ENCODE measurements at places on chromosomes 1 and 21.

GRCh38 chr1:205172729-205173366 is 38.7 kb downstream of the DSTYK start:
- DNase-seq: no peak

DNA sequence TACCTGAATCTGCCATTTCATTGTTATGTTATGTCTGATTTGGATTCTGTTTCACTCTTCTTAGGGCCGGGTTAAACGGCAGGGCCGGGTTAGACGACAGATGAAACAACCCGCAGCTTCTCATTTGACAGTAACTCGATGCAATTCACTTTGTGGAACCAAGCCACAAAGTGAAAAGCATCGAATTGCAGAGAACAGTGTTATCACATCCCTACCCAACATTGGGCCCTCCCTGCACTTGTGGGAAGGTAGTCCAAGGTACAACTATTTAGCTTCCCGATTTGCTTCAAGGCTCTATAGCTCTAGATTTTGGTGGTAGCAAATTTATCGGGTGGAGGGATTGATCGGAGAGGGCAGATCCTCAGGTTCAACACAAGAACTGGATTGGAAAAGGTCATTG is 17.0 kb downstream of the SON start:
- no peak for DNase-seq

DNA sequence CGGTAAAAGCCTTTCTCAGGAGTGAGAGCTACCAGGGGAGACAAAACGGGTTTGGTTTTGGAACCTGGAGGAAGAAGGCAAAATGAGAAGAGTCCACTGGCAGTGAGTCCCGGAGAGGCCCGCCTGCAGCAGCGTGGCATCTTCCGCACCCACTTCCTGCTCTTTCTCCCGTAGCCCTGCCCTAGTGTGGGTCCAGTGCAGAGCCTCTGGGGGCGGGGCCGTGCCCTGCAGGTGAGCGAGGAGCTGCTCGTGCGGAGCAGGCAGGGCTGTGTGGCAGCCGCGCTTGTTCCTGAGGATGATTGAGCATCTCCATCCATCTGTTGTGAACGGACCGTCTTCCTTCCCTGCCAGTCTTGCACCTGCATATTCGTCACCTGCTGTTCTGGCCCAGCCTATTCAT is 66.5 kb downstream of the PEX14 start:
- no peak for DNase-seq

DNA sequence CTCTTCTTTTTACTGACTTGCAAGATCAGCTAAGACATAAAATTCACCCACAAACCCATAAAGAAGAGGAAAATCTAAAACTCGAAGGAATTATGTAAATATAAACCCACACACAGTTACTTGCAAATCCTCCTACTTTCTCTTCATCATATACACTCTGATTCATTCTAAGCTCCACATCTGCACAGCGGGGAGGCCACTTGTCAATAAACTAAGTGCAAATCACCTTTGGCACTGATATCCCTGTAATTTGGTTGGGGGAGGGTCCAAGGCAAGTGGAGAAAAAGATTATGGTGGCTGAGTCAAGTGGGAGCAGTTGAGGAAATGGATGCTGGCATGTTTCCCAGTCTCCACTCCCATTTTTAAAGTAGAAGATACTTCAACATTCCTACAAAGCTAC is 596.5 kb downstream of the MATN1 start:
- DNase-seq: no peak

DNA sequence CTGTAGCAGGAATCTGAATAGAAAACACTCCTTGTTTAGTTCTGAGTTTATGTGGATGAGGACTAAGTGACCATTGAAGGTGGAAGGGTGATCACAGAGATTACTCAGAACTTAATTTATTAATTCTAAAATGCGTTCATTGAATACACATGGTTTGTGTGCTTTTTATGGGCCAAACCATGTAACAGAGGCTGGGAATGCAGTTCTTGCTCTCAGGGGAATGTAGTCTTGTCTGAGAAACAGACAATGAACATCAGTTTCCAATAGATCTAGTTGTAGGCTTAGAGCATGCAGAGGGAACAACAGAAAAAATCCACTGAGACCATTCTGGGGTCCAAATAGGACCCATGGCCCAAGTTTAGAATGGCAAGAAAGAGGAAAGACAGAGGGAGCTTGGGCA is 46.1 kb downstream of the ITSN1 start:
- DNase-seq: no peak

- DNase-seq: no peak
Measured at GRCh38 chr1:153698923-153699714, 20.6 kb downstream of the NPR1 start.

GRCh38 chr1:64043288-64043687 is 160.1 kb upstream of the UBE2U start:
- no peak for DNase-seq

DNA sequence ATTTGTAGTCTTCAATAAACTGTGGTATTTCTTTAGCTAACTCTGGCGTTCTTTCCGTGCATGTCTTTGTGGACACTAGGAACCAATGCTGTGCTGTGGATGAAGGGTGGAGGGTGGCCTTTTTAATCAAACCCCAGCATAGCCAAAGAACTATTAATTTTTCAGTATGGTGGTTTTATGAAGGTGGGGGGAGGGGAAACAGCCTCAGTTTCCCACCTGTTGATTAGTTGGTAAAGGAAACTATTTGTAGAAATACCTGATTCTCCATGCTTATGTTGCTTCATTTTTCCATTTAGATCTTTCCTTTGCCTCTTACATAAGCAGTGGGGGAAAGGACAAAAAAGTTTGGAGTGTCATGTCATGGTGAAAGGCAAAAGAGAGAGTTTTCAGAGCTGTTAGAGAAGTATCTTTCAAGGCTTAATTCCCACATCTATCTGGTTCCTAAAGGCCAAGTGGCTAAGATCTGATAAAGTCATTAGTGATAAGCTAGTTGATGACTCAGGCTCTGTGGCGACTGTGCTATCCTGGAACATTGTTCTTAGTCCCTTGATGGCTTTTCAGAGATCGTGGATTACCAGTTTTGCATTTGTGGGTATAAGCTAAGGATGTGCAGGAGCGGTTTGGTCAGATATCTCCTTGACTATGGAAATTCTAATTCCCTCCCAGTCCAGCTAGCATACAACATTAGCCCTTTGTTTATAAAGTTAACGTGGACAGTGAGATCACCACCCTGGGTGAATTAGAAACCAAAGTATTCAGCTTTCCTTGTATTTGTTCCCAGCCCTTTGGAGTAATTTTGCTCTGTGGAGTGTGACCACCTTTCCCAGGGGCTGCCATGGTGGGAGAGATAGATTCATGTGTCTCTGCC is 8.7 kb upstream of the HAX1 start:
- DNase-seq: no peak

DNA sequence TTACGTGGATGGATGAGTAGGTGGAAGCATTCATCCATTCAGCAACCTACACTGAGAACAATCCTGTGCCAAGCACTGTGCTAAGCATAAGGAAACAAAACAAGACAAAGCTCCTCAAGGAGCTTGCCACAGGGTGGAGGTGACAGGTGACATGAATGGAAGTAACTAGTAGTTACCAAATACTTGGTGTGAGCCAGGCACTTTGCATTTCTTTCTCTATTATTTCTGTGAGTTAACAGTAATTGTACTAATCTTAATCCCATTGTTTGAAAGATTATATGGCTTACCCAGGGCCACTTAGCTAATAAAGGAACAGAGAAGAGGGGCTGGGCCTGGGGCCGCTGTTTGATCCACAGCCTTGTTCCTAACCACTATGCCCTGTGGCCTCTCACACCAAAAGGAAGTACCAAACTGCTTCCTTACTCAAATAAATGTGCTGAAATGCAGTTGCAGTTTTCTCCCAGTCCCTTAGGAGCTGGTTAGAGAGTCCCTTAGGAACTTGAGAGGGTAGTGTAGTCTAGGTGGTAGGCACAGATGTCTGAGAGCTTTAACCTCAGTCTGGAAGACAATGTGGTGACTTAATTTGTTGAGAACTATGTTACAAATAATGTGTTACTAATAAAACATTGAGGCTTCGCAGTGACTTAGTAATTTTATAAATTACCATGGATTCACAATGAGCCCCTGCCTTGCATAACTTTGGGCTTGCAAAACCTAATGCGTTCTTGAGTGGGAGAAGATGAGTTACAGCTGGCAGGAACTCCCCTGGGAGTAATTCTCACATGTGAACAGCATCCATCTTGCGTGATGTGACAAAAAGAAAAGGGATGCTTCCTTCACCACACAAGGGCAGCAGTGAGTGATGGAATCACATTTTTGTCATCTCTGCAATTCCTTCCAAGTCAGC is 69.8 kb downstream of the MPZL1 start:
- DNase-seq: no peak

DNA sequence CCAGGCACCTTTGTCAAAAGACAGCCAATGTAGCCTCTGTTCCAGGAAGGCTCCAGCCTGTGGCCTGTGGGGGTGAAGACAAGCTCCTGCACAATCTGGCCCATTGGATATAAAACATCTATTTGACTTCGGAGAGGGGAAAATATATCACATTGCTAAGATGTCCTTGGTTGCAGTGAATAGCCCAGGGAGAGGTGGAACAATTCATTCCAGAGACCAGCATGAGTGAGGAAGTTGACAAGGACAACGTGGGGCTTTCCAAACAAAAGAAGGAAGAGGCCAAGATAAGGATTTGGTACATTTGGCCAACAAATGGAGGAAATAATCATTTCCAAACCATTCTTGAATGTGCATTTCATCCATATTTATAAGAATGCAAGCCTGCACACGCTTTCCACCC is 187.0 kb downstream of the ETS2 start:
- no peak for DNase-seq

- DNase-seq: no peak
Measured at GRCh38 chr1:240831191-240831631, 219.3 kb upstream of the GREM2 start.

- no peak for DNase-seq
Measured at GRCh38 chr1:167463875-167464575, 54.3 kb downstream of the CD247 start.

GRCh38 chr1:73356485-73356884 is 841.5 kb downstream of the LRRIQ3 start:
- no peak for DNase-seq

DNA sequence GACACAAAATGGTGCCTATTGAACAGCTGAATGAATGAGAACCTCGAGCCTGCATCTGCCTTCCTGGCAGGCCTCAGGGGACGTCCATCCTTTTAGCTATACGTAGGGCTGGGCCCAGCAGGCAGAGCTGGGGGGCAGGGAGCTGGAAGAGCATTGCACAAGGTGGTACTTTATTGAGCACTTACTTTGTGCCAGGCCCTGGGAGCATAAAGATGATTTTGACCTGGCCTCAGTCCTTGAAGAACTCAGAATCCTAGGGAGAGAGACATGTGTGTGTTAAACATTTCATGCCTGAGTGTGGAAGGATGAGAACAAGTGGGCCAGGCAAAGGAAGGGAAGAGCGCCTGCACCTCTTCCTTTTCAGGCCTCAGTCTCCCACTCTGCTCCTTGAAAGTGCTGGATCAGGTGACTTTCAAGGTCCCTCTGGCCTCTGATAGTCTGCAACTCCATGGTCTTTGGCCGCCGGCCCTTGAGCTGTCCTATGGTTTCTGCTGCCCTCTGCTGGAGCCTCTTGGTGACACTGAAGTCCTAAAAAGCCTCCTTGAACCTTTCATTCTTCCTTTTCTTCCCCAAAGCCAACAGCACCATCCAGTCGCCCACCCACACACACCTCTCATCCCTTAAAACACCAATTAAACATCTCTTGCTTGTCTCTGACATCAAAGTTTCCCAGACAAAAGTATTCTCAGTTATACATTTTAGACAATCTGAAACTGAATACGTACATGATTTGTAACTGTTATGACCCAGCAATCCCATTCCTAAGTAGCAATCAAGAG is 3.5 kb upstream of the PEAR1 start:
- DNase-seq: peak; percentile 15

DNA sequence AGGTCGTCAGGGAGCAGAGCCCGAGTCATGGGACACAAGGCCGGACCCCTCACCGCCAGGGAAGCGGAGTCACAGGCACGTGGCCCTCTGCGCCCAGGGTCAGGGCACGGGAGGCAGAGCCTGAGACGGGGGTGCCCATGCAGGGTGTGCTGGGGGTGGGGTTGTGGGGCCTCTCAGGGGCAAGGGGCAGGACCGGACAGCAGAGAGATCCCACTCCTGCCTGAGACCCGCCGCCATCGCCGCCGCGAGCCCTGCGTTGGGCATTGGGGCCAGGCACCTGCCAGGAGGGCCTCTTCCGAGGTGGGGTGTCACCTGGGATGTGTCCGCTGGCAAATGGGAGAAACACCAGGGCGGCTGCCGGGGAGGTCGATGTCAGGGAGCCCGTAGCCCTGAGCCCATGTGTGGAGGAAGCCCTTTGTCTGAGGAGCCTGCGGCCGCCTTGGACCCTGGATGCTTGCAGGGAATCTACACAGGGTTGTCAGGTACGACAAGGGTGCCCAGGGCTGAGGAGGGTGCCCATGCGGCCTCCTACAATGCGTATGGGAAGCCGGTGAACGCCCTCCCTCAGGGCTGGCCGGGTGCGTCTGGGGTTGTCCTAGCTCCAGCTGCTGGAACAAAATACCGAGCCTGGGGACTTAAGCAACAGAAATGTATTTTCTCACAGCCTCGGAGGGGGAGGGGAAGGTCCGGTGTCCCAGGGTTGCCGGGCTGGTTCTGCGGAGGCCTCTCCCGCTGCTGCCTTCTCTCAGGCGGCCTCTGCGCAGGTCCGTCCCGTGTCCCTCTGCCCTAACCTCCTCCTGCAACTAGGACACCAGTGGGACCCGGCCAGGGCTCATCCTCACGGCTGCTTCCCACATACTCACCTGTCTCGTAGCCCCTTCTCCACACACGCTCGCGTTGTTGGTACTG is 16.4 kb upstream of the C1orf159 start:
- no peak for DNase-seq

DNA sequence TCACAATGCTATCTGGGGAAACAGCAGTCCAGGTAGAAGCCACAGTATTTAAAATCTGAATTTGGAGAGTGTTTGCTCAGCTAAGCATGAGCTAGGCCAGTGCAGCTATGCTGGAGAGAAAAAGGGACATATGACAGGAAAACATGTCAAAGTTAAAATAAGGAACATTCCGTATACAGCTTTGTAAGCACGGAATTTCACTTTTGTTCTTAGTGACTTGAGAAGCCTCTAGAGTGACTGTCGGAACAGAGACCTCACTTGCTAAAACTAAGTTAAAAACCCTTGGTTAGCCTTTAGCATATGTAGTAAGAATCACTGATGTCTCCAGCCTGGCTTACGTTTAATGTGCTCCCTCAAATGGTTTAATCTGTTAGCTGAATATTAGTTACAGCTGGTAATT is 661.7 kb downstream of the KCNT2 start:
- DNase-seq: no peak

DNA sequence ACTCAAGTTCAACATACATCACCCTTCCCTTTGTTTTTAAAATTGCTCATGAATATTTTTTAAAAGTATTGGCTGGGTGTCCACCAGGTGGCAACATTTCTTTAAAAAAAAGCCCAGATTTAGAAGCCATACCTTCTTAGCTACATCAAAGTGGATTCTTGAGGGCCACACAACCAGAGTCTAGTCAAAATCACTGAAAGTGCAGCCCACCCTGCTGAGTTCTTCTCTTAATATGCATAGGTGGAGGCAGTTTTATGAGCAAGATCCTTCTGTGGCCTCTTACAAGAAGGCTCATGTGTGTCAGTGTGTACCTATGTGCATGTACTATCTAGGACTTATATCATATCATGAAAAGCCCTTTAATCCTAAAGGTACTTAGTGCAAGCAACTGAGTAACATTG is 16.9 kb upstream of the GNG12 start:
- DNase-seq: no peak
